ENCODE measurements at places on chromosomes 3 and 15.

- DNase-seq: no peak
Observed at GRCh38 chr3:148883163-148883562, 18.1 kb downstream of the CPA3 start.

DNA sequence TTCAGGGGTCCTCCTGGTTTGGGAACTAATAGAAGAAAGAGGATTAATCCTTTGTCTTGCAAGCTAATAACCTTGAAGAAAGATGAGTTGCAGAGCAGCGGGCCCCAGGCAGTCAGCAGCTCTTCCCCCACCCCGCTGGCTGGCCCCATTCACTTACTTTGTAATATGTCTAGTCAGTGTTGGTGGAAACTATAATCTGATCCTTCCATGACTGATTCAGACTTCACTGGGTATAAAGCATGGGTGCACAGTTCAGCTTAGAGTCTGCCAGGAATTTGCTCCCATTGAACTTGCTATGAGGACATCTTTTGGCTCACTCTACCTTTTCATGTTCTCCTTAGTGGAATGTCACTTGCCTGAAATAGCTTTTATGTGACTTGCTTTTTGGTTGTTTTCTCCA, 117.7 kb downstream of the CCNL1 start:
- DNase-seq: no peak

- DNase-seq: no peak
Observed at GRCh38 chr3:64508140-64508539, 179.7 kb downstream of the ADAMTS9 start.

DNA sequence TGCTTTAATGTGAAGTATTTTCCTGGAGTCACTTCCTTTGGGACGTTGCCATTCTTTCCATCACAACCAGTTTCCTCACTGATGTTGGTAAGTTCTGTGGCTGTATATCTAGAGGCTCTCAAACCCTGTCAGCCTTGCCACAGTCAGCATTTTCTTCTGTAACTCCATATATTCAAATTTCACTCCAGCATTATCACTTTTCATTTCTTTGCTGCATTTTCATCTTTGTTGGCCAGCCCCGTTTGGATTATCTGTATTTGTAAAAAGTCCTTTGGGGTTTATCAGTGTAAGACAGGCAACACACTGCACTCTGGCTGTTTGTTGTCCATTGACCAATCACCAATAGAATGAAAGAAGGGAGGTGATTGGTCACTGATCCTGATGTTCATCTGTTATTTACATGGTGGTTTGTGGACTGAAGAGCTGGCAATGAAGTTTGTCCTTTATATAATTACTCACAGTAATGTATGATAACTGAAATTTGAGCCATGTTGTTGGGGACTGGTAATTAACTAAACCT, 20.3 kb downstream of the GMPS start:
- no peak for DNase-seq

DNA sequence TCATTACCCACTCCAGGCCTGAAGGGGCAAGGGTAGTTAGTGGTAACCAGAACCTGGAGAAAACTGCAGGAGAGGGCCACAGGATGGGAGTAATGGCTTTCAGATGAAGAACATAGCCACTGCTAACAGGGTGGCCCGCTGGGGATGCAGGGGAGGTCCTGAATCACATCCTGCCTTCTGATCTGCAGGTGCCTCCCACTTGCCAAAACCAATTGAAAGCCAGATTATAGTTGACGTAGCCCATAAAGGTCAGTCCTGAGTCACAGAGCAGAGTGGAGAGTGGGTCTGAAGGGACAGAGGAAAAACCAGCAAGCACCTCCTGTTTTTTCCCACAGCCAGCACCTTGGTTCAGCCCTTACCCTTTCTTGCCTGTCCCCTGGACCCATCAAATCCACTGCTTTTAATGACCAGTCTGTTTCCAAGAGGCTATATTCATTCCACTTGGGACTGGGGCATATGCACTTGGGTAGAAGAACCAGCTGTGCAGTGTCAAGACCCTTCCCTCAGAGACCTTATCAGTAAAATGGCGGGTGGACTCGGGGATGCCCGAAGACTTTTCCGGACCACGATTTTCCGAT, 646 bp upstream of the SLC35G2 start:
- DNase-seq: no peak

DNA sequence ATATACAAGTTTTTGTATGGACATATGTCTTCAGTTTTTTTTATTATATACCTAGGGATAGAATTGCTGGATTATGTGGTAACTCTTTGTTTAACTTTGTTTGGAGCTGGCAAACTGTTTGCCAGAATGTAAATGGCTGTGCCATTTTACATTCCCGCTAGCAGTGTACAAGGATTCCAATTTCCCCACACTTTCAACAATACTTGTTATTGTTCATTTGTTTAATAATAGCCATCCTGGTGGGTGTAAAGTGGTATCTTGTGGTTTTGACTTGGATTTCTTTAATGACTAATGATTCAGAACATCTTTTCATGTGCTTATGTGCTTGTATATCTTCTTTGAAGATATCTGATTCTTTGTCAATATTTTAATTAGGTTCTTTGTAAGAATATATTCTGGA, 64.4 kb downstream of the ZNF609 start:
- no peak for DNase-seq

DNA sequence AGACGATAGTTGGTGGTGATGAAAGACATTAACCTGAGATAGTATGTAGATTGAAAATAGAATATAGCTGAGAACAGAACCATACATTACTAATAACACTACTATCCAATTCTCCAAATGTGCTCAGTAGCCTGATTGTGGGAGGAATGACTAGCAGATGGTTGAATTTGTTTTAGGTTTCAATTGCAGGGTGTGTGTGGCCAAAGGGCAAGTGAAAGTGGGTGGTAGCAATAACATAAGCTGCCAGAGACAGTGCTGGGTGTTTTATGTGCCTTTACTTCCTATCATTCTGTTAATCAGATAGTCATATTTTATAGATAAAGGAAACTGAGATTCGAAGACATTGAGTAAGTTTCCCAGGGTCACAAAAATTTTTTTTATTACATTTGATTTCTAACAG, 249.5 kb upstream of the ARL6 start:
- DNase-seq: no peak

DNA sequence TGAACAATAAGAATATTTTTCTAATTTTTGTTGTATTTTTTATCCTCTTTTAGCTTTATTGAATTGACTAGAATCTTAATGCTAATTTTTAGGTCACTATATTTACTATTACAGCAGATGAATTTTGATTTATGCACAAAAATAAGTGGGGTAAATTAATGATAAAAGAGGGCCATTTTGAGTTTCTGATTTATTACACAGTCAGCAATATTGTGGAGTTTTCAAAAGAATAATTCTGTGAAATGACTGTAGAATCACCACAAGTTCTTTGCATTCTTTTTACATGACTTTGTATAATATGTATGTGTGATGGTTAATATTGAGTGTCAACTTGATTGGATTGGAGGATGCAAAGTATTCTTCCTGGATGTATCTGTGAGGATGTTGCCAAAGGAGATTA, 812.4 kb upstream of the DPPA4 start:
- DNase-seq: no peak

DNA sequence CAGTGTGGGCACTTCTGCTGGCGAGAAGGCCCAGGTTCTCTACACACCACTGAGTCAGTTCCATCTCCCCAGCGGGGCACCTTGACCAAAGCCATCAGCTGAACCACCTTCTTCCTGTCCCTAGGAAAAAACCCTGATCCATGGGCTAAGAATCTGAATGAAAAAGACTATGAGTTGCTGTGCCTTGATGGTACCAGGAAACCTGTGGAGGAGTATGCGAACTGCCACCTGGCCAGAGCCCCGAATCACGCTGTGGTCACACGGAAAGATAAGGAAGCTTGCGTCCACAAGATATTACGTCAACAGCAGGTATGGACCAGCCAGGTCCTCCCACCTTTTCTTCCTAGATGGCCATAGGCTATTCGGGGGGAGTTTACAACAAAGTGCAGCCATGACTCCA, 29.1 kb downstream of the TF start:
- no peak for DNase-seq

DNA sequence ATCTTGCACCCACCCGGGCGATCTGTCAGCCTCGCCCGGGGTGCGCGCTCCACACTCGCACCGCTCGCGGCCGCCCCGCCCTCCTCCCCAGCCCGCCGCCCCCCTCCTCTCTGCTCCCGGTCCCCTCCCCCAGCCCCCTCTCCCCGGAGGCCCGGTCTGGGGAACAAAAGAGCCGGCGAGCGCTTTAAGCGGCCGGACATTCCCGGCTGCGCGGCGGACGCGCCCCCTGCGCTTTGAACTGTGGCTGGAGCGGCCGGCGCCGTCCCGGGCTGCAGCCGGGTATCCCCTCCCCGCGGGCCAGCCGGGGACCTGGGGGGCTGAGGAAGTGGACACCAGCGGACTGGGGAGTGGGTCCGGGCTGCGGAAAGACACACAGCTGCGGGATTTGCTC, at the start of gene IGDCC3:
TSS of gene IGDCC3 (minus strand) at position 27 of the 391 bp plus-strand sequence. CDS start 214 bp downstream, outside the sequence.
- DNase-seq: no peak

DNA sequence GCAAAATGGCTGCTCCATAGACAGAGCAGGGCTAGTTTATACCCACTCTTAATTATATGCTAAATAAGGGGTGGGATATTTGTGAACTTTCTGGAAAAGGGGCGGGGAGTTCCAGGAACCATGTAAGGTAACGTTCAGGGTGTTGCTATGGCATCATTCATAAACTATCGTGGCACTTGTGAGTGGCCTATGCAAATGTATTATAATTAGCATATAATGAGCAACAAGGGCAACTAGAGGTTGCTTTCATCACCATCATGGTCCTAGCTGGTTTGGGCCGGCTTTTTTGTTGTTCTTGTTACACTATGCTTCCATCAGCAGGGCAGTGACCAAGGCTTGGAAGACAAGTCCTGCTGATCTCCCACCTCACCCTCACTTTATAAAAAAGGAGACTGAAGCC, 43.2 kb upstream of the FGD5 start:
- DNase-seq: no peak

DNA sequence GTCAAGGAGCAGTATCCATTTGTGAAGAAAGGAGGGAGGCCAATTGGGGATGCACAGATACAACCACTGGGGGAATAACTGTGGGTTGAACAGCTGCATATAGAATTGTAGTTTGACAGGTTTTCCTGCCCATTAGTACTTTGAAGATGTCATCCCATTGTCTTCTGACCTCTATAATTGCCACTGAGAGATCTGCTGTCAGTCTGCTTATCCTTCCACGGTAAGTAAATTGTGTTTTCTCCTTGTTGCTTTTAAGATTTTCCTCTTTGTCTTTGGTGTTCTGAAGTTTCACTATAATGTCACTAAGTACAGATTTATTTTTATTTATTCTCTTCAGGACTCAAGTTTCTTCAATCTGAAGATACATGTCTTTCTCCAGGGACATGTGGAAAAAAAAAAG, 56.6 kb downstream of the MOBP start:
- no peak for DNase-seq

GRCh38 chr3:55343486-55344357, 143.4 kb downstream of the WNT5A start:
- no peak for DNase-seq

- DNase-seq: no peak
Observed at GRCh38 chr3:72591522-72592421, 256.5 kb downstream of the SHQ1 start.

GRCh38 chr3:128867200-128868125, 12.0 kb upstream of the ACAD9 start:
- DNase-seq: no peak

DNA sequence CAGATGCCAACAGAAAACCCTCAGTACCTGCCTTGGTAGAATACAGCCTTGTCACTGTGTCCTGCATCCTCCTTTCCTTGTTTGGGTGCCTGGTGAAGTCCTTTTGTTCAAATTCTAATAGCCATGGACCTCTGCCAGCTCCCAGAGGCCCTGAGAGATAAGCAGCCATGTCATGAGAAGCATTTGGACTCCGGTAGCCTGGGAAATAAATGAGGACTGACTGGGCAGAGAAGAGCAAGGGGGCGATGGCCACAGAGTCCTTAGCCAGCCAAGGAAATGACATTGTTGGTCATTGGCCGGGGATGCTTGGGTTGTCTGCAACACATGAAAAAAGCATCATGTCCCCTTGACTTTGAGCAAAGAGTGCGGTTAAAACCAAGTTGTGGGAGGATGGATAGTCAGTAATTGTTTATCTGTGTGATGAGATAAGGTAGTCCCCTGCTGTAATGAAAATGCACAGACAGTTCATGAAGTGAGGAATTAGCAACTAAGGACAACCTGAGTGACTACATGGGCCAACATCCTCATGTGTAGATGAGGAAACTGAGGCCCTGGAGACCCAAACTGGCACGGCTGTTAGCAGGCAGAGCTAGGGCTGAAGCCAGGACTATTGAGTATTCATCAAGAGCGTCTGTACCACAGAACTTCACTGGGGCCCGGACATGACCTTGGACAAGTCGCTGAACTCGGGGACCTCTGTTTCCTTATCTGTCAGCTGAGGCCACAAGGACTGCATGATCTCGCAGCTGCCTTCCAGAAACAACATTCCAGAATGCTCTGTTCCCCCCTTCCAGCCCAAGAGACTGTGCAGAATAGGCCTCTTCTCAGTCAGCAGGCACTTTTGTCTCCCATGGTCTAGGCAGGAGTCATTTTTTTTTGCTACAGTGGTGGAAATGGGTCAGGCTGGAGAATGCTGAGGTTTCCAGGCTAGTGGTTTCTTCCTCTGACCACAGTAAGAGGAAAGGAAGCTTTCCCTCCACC, 90.5 kb upstream of the CTDSPL start:
- DNase-seq: no peak

DNA sequence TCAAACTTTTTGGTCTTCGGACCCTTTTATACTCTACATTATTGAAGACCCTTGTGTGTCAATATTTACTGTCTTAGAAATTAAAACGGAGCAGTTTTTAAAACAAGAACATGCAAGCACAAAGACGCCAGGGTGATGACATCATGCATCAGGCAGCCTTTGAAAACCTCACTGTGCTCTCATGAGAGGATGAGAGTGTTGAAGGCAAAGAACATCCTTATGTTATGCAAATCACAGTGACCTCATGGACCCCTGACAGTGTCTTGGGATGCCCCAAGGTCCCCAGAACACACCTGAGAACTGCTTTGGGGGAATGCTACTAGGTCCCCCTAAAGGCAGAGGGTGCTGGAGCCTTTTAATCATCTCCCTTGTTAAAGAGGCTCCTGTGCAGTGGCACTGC, 51.6 kb downstream of the CHDH start:
- DNase-seq: no peak

GRCh38 chr15:26712335-26712734, 60.5 kb downstream of the GABRB3 start:
- no peak for DNase-seq

GRCh38 chr3:125381743-125382142, 6.6 kb upstream of the ZNF148 start:
- DNase-seq: no peak

GRCh38 chr3:111621535-111621934, 26.4 kb upstream of the ZBED2 start:
- no peak for DNase-seq

DNA sequence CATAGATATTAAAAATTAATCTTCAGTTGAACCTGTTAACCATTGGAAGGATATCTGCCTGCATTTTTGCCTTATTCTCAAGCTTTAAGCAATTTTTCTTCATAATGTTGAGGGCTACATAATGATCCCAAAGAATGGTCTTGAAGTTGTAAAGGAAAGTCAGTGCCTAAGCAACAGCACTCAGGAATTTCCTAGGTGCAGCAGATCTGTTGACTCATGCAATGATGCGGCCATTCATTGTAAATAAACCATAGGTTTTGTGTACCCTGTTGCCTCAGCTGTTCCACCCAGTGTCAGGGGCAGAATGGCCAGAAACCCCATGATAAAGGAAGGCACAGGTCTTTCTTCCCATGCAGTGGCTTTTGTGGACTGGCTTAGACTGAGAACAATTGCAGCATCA, 78.4 kb upstream of the TRIM42 start:
- DNase-seq: no peak

Data from T follicular helper cell (primary cell).